Body of pancreas (tissue), 4 donors: ENCODE measurements at places on chromosomes 5 and 9.
A peak's percentile ranks its signal among the peaks of the same experiment; 100 is the strongest.

DNA sequence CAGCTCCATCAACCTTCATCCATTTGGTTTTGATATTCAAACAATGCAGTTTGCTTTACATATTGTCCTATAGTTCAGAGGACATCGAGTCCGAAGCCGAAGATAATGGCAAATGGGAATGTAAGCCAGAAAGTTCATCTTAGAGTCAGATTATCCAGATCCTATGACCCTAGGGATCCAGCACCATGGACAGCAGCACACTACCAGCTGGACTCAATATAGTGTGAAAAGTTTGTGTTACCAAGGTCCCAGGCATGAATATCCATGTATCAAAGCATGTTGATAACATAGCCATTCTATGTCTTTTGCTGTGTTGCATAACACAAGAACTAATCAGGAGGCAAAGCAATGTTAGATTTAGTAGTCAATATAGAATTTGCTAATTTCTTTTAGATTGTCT, 46.3 kb downstream of the FSTL4 start:
- peak; percentile 23 for DNase-seq

- DNase-seq: peak; percentile 8
Measured at GRCh38 chr5:178535299-178536175, 54.7 kb downstream of the COL23A1 start.

DNA sequence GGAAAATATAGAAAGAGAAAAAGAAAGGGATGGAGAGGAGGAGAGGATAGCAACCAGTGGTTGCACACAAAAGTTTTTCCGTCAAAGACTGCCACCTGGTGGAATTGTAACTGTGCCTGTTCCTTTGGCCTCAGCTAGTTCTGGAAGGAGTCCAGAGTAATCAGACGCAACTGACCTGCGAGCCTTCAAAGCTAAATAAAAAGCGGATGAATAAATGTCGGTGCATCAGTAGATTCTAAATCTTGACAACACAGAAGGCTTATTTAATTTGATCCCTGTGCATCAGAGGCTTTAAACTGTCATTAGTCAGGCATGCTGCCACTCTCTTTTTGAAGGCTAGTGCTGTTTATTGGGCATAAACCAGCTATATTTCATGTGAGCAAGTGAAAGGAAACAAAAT, 132.9 kb upstream of the ACO1 start:
- DNase-seq: peak; percentile 59

- DNase-seq: no peak
Measured at GRCh38 chr9:2545881-2546490, 75.6 kb upstream of the VLDLR start.

GRCh38 chr5:77632526-77633206, 5.8 kb downstream of the OTP start:
- no peak for DNase-seq

DNA sequence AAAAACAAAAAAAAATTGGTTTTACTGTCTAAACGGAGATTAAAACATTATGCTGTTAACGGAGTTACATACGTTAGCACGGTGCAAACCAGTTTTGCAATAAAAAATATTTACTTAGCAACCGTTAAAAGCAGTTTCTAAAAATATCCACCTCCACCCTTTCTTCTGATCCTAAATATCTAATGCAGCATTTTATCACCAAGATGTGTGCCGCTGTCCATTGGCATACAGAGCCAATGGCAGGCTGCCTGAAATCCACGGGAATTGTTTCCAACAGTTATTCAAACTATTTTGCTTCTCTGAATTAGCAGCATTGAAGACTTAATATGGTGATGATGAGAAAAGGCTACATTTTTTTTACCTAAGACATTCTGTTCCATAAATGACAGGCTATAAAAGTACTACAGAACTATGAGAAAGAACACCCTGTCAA, 61.6 kb downstream of the CSNK1A1 start:
- no peak for DNase-seq

- DNase-seq: peak; percentile 80
Measured at GRCh38 chr9:137053944-137054931, at the start of gene ENTPD2. ENTPD2 (minus strand) TSS chr9:137054061; CDS start chr9:137053997, 64 bp downstream.

DNA sequence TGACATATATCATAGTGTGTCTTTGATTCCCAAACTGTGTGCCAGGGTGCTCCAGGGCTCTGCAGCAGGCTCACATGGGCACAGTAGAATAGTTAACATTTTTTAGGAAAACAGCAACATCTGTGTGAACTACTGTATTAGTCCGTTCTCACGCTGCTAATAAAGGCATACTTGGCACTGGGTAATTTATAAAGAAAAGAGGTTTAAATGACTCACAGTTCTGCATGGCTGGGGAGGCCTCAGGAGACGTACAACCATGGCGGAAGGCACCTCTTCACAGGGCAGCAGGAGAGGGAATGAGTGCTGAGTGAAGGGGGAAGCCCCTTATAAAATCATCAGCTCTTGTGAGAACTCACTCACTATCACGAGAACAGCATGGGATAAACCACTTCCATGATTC, 82.7 kb downstream of the EGFLAM start:
- DNase-seq: no peak

DNA sequence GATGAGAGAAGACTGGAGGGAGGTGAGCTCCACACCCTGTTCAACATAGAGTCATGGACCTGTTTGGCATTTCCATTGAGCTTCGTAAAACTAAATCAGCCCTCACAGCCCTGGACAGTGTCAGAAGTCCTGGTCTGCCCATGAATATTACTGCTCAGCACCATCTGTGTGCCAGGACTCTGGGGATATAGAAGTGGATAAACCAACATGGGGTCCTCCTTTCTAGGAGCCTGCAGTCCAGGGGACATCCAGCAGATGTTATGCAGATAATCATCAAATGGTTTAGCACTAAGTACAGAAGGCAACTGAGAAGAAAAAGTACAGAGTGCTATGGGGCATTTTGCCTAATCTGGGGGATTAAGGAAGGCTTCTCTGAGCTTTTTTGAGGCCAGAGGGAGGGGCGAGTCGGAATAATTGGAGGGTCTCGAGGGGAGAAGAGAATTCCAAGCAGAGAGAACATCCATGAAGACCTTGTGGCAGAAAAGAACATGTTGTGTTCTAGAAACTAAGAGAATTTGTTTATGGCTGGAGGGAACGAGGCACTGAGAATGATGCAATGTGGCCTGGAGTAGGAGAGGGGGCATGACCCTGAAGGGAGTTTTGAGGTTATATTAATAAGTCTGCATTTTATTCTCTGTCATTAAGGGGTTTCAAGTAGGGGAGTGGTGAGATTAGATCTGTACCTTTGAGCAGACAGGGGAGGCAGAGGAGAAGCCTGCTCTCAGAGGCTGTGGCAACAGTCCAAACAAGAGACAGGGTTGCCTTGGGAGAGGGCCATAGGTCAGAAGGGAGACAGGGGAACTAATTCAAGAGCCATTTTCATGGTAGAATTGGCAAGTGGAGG, 63.5 kb upstream of the SLC2A8 start:
- DNase-seq: no peak

- peak; percentile 24 for DNase-seq
Measured at GRCh38 chr5:59390074-59390659, 503.4 kb downstream of the PDE4D start.

GRCh38 chr9:38720083-38720745, at the start of gene FAM240B:
FAM240B (minus strand) TSS chr9:38720133; CDS start chr9:38703999, 16,134 bp downstream.
- DNase-seq: no peak

GRCh38 chr9:137277329-137278041, at the start of gene TOR4A:
TOR4A (plus strand) TSS chr9:137277726; CDS start chr9:137278690, 964 bp downstream.
- DNase-seq: peak; percentile 81

GRCh38 chr5:32827981-32828380, 116.9 kb downstream of the NPR3 start:
- DNase-seq: no peak

- no peak for DNase-seq
Measured at GRCh38 chr9:75834878-75835277, 55.6 kb upstream of the PCSK5 start.

DNA sequence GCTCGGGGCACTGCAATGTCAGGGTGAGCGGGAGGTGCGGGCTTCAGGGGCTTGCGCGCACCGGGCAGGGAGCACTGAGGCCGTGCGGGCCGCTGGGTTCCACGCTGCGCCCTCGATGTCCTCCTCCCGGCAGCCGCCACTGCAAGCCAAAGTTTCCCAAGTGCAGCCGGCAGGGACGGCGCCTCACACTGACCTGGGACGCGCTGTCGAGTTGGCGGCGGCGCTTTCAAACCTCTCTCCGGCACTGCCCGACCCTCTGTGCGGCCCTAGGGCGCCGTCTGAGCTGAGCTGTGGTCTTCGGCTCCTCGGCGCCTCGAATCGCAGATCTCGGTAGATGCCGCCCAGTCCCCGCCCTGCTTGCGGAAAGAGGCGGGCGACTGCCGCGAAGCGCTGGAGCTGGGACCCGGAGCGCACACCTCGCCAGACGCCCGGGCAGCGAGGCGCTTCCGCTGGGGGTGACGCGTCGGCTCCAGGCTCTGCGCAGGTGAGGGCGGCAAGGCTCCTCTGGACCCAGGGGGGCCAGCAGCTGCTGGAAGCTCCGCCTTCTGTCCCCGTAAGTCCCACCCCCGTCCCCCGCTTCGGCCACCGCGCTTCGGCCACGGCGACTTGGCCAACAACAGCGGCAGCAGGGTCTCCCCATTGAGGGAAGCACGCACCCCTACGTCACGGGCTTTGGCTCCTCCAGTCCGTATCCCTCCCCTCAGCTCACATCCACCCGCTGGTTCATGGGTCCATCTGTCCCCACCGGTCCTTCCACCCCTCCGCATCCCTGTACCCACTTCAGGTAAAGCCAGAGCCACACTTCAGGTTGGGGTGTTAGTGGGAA, at the start of gene ANKRD34B:
Gene ANKRD34B, minus strand, starts transcription at position 320 of the 826 bp plus-strand sequence. CDS start 10,261 bp downstream, outside the sequence.
- no peak for DNase-seq

DNA sequence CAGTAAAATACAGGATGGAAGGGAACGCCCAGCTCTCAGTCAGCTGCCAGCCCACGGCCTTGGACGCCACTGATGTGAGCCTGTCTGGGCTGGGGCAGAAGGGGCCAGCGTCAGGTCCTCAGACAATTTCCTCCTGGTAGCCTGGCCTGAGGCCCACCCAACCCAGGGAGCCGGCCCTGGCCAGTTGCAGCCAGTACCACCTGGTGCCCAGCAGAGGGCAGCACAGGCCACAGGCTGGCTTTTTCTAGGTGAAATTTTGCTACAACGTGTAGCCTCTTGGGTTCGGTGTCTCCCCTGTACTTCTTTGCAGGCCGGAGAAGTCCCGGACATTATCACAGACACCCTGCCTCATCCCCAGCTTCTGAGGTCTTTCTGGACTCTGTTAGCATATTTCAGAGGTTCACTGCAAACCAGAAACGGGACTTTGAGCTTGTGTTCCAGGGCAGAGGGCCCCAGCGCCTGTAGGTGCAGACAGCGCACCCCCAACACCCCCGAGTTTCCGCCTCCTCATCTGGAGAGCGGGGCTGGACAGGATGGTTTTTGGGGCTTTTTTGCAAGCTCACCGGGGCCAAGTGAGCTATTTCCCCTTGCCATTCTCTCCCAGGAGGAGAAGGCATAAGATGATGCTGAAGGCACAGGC, 45.9 kb upstream of the KCNMB1 start:
- DNase-seq: peak; percentile 61

DNA sequence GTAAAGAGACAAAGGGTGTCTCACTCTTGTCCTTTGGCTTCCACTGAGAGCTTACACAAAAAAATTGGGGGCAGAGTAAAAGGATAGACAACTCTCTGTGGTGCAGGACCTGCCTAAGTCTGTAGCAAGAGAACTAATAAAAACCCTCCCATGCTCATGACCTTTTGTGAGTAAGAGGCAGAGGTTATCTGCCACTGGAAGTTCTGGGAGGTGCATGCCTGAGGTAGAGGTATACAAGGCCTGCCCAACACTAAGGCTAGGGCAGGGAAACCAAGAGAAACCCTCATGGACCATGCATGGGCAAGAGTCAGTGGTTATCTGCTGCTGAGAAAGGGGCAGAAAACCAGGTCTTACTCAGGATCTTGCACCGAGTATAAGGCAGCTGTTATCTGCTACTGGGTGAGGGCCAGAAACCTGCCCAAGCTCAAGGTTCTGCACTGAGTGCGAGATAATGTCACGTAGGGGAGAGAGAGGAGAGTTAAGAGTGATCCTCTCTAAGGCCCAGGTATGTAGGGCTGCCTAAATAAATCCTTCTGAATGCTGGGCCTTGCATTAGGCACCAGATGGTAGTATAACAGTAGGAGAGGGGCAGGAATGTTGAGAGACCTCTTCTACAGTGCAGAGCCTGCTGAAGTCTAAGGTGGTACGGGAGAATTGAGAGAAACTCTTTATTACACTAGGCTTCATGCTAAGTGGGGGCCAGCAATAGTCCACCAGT, 143.4 kb downstream of the MACROH2A1 start:
- no peak for DNase-seq

- DNase-seq: peak; percentile 54
Measured at GRCh38 chr9:136527721-136528710, 17.8 kb downstream of the NOTCH1 start.

GRCh38 chr9:3036333-3036700, 192.4 kb upstream of the PUM3 start:
- no peak for DNase-seq

DNA sequence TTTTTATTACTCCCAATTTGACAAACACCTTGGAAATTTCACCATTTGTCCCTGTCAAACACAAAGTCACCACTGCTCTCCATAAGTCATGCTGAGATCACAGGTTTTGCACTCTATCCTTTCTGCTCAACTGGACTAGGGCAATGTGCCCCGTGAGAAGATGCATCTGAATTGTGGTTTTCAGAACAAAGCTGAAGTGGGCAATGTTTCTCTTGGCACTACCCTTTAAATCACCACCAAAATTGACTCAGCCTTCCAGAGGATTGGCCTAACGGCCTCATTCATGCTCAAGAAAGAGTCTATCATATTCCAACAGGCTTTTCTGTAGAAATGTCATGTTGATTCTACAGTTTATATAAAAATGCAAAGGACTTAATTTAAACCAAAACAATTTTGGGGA, 81.0 kb upstream of the TRIO start:
- DNase-seq: no peak

GRCh38 chr5:33037076-33037475, 326.0 kb downstream of the NPR3 start:
- no peak for DNase-seq

DNA sequence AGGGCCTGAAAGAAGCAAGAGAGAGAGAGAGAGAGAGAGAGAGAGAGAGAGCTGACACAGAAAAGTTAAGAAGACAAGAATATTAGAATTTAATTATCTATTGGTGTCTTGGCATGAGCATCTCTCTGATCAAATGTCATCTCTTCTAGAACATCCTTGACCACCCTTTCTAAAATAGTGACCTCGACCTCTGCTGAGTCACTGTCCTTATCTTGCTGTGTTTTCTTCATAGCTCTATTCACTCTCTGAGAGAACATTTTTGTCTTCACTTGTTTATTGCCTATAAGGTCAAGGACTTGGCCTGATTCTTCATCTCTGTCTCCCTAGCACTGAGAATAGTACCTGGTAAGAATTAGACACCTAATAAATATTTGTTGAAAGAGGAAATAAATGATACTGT, 383.8 kb upstream of the RPS23 start:
- no peak for DNase-seq

GRCh38 chr5:106849266-106849665, 821.5 kb downstream of the EFNA5 start:
- no peak for DNase-seq
